ENCODE measurements at places on chromosomes 16 and 17. TPM values are rescaled to one million over a fixed set of nuclear protein-coding genes. Genes with fewer than 3 reads are reported as not detected.

KCNJ12 gene
- total RNA-seq, result 1.1 TPM

DNA sequence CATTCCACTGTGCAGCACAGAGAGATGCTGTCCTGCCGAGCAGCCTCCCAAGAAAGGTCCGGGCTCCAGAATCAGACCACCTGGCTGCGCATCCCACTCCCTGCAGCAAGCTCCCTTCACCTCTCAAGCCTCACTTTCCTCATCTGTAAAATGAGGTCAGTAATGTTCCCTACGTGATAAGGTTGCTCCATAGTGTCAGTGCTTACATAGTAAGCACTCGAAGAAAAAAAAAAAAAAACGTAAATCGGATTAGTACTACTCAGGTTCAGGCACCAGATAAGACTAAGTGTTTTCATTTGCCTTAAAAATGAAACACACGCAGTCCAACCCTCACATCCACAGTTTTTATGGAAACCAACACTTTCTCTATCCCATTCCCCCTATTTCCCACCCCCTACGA, 76.7 kb downstream of the CCT6B start:
- H3K27me3 ChIP-seq, result peaks cover 67% of the 10 kb centered on the region
- H3K36me3 ChIP-seq, result no peaks in the 10 kb centered on the region
- H3K4me1 ChIP-seq, result no peaks in the 10 kb centered on the region
- no peak overlapping the region for H3K4me3 ChIP-seq

SPATA32 gene
- 0.48 TPM for total RNA-seq

DNA sequence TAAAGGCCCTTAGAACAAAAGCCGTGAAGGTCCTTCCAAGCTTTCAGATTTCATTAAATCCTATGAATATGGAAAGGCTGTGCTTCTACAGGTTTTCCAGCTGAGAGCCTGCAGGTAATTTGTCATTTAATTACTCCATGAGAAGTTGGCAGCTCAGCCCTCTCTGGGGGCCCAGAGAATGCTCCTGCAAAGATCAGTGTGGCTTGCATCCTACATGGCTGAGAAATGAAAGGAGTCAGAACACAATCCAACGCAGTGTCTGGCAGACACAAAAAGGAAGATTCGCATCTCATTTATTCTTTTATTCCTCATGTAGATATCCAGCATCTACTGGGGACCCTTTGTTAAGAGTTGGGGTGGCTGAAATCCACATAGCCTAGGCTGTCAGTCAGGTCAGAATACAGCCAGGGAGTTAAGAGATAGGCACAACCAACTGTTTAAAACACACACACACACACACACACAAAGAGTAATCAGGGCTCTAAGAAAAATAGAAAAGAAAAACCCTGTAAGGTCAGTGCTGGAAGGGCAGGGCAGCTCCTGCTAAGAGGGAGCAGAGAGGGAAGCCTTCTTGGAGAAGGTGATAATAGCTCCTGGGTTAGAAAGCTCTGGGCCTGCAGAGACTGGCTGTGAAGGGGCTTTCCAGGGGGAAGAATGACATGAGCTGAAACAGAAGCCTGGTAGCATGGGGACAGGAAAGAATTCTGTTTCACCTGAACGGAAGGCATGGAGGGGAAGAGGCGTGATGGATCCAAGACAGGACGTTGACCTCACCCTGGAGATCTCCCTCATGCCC, 46.9 kb upstream of the WSCD1 start:
- no peaks in the 10 kb centered on the region for H3K4me1 ChIP-seq
- DNase-seq, result no peak
- no peaks in the 10 kb centered on the region for H3K36me3 ChIP-seq

LRRC37A2 gene
- 10.9 TPM for total RNA-seq

FOXC2 gene
- not detected for total RNA-seq

- H3K4me1 ChIP-seq, result no peaks in the 10 kb centered on the region
- no peak overlapping the region for H3K4me3 ChIP-seq
- no peak for DNase-seq
- H3K27me3 ChIP-seq, result no peaks in the 10 kb centered on the region
- no peaks in the 10 kb centered on the region for H3K36me3 ChIP-seq
These were observed 19.3 kb downstream of the ZNF750 start for GRCh38 chr17:82820278-82821251.

DNA sequence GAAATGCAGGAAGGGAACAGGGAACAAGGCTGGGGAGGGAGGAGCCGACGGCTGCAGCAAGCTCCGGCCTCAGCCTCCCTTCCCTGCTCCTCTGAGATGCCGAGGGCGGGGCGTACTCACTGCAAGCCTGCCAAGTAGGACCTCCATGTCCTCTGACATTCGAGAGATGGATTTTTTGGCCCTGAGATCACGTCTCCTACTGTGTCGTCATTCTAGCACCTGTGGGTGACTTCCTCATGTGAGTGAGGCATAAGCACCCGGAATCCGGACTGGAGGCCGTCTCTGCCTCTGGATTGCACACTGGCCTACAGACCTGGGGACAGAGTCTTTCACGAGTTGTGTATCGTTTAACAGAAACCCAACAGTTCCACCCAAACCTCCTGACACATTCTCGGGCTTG, 14.5 kb downstream of the MRM3 start:
- H3K27ac ChIP-seq, result no peak overlapping the region
- no peak overlapping the region for H3K4me3 ChIP-seq
- no peak for DNase-seq
- H3K36me3 ChIP-seq, result no peaks in the 10 kb centered on the region

DNA sequence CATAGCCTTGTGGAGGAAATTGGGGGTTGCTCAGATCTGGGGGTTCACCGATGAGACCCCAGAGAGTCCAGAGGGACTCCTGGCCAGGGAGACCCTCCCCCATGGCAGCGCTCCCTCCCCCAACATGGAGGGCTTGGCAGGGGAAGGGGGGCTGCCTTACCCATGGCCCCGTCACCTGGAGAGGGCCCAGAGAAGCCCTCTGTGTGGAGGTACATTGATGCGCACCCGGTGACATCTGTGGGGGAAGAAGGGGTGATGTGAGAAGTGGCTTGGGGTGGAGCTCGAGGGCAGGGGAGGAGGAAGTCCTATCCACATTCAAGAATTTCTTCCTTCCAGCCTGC, 16.2 kb downstream of the ETV4 start:
- peaks cover 10% of the 10 kb centered on the region for H3K36me3 ChIP-seq
- peaks cover 29% of the 10 kb centered on the region for H3K4me1 ChIP-seq
- no peaks in the 10 kb centered on the region for H3K27me3 ChIP-seq
- H3K27ac ChIP-seq, result no peak overlapping the region
- no peak overlapping the region for H3K4me3 ChIP-seq
- DNase-seq, result no peak

DNA sequence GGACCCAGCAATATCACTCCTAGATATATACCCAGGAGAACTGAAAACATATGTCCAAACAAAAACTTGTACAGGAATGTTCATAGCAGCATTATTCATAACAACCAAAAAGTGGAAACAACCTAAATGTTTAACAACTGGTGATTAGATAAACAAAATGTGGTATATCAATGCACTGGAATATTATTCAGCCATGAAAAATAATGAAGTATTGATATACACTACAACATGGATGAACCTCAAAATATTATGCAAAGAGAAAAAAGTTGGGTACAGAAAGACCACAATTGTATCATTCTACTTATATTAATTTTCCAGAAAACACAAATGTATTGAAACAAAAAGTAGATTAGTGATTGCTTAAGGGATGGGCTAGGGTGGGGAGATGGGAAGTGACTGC, 498.6 kb downstream of the GRIN2A start:
- H3K27me3 ChIP-seq, result peaks cover 18% of the 10 kb centered on the region
- no peak overlapping the region for H3K27ac ChIP-seq
- H3K4me3 ChIP-seq, result no peak overlapping the region
- no peak for DNase-seq
- H3K36me3 ChIP-seq, result no peaks in the 10 kb centered on the region
- H3K4me1 ChIP-seq, result no peaks in the 10 kb centered on the region

CACNG5 gene
- total RNA-seq, result not detected

DNA sequence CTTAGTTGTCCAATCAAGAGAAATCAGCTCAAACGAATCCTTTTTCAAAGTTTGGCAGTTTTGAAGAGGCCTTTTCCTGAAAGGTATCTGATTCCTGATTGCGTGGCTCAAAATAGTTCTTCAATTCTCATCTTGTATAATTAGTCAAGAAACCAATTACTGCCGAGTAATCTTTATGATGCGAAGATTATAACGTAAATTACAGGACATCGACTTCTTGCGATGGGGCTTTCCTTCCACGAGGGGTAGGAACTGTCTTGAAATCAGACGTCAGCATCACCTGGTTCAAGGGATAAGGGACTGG, 644 bp upstream of the ARL2BP start:
- peak overlapping the region; percentile 54 for H3K27ac ChIP-seq
- DNase-seq, result no peak

WFIKKN1 gene
- total RNA-seq, result 9.2 TPM

TRIM47 gene
- 48.3 TPM for total RNA-seq

NUBP2 gene
- 80.0 TPM for total RNA-seq

DNA sequence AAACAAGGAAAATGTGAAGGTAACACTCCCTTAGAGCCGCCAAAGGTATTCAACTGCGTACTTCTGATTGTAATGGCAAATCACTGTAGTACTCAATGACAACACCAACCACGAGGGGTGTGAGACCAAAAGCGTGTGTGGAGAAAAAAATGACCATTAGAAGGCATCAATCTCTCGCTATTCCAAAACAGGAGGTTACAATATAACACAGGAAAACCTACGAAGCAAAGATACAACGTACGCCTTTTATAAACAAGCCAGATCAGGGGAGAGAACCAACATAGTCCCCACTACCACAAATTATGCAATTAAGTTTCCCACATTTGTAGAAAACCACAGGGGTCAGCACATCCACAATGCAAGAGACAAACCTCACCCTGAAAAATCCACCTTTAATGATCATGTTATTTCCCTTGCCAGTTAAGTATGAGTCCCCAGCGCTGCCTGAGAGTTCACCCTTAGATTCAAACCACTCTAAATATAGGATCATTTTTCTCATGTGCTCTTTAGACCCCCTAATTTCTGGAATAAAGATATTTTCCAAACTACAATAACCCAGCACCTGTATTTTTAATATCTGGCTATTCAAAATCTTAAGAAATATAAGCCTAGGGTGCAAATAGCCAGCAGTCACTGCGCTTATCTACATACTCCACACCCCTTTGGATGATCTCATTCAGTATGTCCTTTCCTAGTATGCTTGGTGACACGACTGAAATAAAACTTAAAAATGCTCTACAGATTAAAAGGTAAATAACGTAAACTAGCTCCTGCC, 12.4 kb downstream of the TEX14 start:
- peak; percentile 99 for DNase-seq
- no peaks in the 10 kb centered on the region for H3K36me3 ChIP-seq
- peak overlapping the region; percentile 25 for H3K4me3 ChIP-seq
- H3K4me1 ChIP-seq, result peaks cover 22% of the 10 kb centered on the region
- H3K27me3 ChIP-seq, result no peaks in the 10 kb centered on the region
- peak overlapping the region; percentile 48 for H3K27ac ChIP-seq

DNA sequence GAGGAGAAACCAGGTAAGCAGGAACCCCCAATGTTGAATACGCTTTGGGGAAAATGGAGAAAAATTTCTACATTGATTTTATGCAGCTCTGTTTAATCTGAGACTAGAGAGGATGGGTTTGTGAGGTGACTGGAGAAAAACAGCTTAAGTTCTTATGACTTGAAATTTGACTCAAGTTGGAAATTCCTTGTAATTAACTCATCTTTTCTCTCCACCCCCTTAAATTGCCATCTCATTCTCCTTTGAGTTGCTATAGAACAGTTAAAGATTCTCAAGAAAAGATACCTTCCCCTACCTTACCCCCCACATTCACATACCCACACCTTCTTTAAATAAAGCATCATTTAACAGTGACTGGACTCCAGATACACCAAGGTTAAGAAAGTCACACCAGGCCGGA, 24.2 kb downstream of the ZNRF1 start:
- peaks cover 12% of the 10 kb centered on the region for H3K36me3 ChIP-seq
- H3K4me3 ChIP-seq, result no peak overlapping the region
- H3K27me3 ChIP-seq, result no peaks in the 10 kb centered on the region

DNA sequence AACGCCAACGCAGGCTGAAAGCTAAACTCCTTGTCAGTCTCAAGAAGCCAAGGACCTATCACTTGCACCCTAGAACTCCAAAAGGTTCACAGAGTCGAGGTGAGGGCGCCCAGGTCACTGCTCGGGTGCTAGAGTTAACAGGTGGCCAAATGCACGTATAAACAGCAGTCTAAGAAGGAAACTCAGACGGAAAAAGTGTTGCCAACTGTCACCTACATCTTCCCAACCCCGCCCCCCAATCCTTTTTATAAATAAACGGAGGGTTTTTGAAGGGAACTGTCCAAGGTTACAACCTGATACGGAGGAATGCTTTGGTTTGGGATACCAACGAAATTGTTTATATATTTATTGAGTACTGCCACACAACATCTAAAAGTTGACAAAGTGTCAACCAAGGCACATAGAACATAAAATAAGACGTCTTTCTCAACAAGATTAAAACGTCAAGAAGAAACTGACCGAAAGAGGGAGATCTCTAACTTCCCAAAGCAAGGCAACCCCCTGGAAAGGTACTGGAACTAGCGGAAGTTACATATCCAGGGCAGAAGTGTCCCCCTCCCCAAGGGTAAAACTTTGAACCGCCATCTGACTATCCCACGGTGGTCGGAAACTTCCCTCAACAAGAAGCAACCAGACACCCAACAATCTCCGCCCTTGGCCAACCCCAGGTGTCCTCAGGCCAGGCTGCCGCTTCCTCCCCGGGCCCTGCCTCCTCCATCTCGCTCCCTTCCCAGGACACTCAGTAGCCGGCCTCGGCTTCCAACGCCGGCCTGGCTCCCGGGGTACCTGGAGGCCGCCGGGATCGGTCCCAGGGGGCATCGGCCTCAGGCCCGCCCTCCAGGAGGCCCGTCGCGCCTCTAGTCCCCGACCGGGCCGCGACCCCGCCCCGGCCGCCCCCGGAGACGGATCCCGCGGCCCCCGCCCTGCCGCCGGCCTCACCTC, 982 bp downstream of the SPAG9 start:
- DNase-seq, result peak; percentile 45
- H3K36me3 ChIP-seq, result no peaks in the 10 kb centered on the region
- H3K4me1 ChIP-seq, result peaks cover 29% of the 10 kb centered on the region
- no peaks in the 10 kb centered on the region for H3K27me3 ChIP-seq
- peak overlapping the region; percentile 95 for H3K4me3 ChIP-seq
- peak overlapping the region; percentile 69 for H3K27ac ChIP-seq

DNA sequence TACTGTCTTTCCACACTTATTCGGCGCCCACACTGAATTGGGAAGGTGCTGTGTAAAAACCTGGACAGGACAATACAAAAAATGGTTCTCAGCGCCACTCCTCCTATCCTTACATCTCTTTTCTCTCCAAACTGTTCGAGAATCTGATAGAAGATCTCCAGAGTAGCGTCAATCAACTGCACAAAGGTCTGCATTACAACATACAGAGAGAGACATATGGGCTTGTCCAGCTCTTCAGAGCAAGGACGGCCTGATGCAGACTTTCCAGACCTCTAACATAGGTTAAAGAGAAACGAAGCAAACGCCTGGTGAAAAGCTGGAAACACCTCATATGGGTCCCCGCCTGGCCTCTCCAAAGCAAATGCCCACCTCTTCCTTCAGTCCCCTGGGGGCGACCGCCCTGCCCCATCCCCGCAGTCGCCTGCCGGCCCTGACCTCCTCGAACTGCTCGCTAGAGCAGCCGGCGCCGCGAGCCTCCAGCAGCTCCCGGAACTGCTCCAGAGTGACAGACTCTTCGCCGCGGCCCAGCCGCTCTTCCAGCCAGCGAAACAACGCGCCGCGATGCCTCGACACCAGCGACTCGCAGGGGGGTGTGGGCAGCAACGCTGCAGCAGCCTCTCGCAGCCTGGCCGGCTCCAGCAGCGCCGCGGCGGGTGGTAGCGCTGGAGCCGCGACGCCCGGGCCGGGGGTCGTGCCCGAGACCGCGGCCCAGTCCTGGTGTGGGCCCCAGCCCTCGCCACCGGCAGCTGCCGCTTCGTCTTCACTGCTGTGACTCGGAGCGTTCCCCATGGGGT, 526 bp downstream of the ZZEF1 start:
- no peaks in the 10 kb centered on the region for H3K27me3 ChIP-seq
- no peak for DNase-seq
- H3K36me3 ChIP-seq, result no peaks in the 10 kb centered on the region
- peak overlapping the region; percentile 89 for H3K4me3 ChIP-seq
- H3K4me1 ChIP-seq, result peaks cover 14% of the 10 kb centered on the region
